ENCODE measurements at places on chromosomes 3 and 15.

DNA sequence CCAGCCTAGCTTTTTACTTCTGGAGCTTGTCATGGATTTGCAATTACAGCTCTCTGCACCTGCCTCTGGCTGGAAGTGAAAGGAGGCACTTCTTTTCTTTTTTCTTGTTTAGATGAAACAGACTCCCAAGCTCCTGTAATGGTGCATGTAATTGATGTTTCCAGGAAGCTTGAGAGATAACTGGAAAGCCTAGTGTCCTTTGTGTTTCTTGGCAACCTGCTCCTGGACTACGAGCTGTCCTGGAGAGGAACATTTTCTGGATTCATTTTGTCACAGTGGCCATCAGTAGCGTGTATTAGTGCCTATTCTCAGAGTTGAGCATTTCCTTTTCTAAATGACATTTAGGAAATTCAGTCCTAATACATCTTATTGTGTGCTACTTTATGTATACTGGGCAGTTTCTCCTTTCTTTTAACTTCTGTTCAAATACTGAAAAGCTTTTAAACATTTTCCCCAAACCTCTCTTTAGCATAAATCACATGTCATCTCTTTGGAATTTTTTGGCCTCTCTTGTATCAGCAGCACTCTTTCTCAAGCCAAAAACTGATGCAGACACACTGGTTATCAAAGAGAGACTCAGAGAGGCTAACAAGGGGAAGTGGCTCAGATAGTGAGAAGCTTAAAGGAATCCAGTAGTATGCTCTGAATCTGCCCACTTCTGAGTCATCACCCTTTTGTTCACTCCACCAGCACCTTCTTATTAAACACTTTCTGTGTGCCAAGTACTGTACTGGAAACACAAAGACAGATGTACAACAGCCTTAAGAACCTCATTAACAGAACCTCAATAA lies 62.6 kb upstream of the SLC2A2 start:
- DNase-seq: peak; percentile 88

- no peak for DNase-seq
These were observed 67.0 kb downstream of the RAB11A start for GRCh38 chr15:65936282-65936681.

DNA sequence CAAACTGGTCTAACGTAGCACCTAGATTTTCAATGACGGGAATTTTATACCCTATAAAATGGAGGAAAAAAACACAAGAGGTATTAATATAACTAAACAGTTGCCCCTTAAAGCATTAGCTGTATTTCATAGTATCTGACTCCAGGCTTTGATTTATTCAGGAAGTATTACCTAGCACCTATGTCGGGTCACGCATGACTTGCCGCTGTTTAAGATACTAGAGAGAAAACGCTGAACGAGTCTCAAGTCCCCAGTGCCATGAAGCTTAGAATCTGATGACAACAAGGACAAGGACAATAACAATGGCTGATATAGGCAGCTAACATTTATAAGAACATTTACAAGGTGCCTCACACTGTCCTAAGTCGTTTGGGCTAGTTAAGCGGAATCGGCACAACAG lies 1.9 kb downstream of the SNRPA1 start:
- DNase-seq: no peak

DNA sequence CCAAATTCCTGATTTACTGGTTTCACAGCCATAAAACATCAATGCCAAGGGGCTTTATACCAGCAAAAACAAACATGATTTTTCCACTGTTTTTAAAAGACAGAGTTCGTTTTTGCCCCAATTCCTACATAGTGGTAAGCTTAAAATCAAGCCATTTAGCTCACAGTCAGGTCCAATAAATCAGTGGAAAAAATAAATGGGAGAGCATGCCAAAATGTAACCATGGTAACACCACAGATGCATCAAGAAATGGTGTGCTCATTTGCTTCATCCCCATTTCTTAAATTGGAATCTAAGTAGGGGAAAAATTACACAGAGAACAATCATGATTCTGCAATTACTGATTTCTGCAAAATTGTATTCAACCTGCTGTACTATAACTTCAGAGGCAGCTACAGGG lies 418.8 kb downstream of the MAGI1 start:
- DNase-seq: no peak

DNA sequence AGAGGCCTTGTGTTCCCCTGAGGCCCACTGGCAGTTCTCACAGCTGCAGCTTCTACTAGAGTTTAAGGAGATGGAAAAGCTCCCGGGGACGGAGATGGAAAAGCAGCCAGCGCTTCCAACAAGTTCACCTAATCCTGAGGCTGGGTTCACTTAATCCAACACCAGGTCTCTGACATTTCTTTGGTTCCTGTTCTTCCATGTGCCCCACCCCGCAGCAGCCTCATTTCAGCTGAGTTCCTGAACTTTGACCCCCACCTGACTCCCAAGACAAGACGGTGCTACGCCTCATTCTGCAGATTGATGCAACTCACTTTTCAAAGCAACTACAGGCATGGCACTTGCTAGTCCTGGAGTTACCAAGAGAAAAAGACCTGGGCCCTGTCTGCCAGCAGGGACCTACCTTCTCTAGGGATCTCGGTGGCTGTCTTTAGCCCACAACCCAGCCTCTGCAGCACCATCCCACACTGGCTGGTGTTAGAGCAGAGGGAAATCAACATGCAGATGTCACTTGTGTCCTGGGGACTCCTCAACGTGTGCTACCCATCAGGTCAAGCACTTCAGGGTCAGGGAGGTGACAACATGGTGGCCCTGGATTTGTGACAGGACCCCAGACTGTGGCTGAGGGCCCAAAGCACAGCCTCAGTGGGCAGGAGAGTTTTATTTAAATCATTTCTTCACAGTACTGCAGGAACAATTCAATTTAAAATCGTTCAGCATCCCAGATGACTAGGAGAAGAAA lies 406.1 kb downstream of the VPS13C start:
- no peak for DNase-seq

GRCh38 chr3:55673764-55674163 lies 186.7 kb upstream of the WNT5A start:
- no peak for DNase-seq

DNA sequence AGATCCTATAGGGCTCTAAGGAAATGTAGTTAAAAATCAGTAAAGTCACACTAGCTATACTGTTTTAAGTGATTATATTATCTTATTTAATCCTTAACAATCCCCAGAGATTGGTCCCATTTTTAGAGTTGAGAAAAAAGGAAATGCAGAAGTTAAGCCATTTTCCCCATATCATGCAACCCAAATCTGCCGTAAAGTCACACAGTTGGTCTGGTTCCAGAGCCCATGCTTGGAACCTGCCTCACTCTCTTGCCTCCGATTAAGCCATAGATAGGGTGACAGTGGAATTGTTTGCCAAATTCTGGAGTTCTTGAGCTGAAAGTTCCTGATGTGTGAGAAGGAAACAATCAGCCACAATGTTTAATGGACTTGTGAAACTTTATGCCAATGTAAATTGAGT lies 2.3 kb upstream of the P2RY13 start:
- DNase-seq: no peak

DNA sequence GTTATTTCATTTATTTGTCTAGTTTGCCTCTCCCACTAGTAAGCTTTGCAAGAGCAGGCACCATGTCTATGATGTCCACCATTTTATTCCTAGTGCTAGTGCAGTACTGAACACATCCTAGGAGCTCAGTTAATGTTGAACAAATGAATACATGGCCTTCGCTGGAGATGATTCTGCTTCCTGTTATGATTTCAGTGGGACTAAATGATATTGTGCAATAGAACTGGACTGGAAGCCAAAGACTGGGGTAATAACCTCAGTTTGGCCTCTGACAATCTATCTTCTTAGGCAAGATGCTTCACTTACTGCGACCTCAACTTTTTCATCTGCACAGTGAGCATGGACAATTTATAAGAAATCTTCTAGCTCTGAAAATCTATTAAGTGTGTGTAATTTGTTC lies 191.3 kb downstream of the ADAMTSL3 start:
- DNase-seq: peak; percentile 25

DNA sequence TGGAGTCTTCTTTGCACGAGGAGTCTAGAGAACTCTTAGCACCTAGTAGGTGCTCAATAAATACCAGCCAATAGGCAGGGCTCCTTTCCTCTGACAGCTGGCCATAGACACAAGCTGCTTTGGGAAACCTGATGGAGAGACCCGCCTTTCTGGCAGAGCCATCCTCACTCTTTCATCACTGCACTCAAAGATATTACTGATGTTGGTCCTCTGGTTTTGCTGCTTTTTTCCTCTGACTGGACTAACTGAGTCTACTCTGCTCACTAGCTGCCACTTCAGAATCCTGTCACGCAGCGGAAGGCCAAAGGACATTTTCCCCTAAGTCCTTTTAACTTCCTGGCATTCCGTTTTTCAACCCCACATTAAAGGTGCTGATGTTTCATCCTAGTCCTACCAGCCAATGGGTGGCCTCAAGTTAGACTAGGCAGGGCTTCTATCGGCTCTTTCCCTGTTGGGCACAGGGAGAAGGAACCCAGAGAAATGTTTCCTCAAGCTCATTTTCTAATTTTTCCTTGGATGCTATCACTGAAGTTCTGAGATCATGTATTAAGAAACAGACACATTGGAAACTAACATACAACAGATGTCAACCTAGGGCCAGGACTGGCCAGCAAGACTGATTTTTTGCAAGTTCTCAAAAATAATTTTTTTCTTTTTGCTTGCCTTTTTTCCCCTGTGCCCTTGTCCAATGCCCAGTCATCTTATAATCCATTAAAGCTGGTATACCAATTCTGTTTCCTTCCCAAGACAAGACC lies 132.8 kb upstream of the ICE2 start:
- no peak for DNase-seq
